ENCODE measurements at places on chromosomes 3 and 15.

- no peak for DNase-seq
Measured at GRCh38 chr3:122305818-122306621, 19.0 kb upstream of the CSTA start.

GRCh38 chr15:70653426-70653825, 109.9 kb downstream of the UACA start:
- DNase-seq: no peak

GRCh38 chr3:62329971-62330370, 43.4 kb downstream of the FEZF2 start:
- no peak for DNase-seq

DNA sequence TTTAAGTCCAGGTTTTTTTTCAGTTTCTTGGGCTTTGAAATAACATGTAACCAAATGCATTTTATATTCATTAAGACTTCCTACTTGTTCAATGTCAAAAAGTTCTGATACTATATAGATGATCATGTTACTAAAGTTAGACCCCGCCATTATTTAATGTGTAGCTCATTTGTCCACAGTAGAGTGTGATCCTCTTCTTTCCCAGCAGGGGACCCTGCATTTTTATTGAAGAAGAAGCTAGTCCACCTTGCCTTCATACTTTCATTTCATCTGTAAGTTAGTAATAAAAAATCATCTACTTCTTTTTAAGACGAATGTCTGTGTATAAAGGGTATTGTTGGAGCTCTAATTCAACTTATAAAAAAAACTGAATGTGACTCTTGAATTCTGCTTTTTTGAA, 404.6 kb downstream of the SI start:
- DNase-seq: no peak

- DNase-seq: no peak
Measured at GRCh38 chr3:100899440-100900091, 93.7 kb downstream of the ABI3BP start.

DNA sequence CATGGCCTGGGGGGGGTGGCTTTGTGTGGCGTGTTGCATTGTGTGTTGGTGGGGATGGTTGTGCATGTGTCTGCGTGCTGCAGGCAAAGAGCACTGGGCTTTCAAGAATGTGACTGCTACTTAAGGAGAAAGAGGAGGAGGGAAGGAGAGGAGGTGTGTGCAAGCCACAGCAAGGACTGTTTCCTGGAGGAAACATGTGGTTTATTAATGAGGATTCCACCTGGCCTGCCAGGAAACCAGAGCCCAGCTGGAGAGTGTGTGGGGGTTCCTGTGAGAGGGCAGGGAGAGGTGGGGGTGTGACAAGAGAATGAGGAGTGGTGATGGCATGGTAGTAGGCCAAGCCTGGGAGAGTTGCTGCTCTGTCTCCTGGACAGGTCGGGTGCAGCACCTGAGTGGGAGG, 258.1 kb upstream of the ROPN1 start:
- DNase-seq: no peak

GRCh38 chr3:16061491-16061890, 113.0 kb upstream of the GALNT15 start:
- DNase-seq: no peak

- no peak for DNase-seq
Measured at GRCh38 chr15:77022646-77023575, 28.0 kb downstream of the PSTPIP1 start.

- no peak for DNase-seq
Measured at GRCh38 chr3:24123596-24123995, 178.5 kb downstream of the NR1D2 start.

- no peak for DNase-seq
Measured at GRCh38 chr15:69881302-69881670, 216.4 kb downstream of the TLE3 start.

GRCh38 chr15:42549741-42550392, 1.2 kb downstream of the HAUS2 start:
- DNase-seq: no peak

DNA sequence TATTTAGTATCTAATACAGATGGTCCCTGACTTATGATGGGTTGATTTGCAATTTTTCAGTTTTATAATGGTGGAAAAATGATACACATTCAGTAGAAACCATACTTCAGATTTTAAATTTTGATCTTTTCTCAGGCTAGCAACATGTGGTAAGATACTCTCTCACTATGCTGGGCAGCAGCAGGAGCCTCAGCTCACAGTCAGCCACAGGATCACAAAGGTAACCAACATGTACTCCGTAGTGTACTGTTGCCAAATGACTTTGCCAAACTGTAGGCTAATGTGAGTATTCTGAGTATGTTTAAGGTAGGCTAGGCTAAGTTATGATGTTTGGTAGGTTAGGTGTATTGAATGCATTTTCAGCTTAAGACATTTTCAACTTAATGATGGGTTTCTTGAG, 498.6 kb upstream of the DPPA4 start:
- no peak for DNase-seq

DNA sequence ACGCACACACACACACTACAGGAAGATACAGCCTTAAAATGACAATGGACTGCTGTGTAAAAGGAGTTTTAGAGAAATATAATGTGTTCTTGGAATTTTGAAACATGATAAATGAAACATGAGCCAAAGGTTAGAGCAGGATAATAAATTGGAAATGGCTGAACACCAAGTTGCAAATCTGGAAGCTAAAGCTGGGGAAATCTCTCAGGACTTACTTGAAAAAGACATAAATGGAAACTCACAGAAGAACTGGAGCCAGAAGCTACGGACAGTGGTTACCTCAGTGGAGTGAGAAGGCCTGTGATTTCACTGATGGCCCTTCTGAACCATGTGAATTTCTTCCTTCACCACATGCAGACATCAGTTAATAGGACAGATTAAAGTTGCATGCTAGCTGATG, 37.3 kb upstream of the ATP10A start:
- no peak for DNase-seq

GRCh38 chr3:81728766-81729544, 32.5 kb downstream of the GBE1 start:
- DNase-seq: no peak

Data from CD4-positive, alpha-beta T cell treated with Interleukin-17A for 4 hours (primary cell).